Dorsolateral prefrontal cortex (tissue), 122 donors: ENCODE measurements at places on chromosomes 6 and 20.

DNA sequence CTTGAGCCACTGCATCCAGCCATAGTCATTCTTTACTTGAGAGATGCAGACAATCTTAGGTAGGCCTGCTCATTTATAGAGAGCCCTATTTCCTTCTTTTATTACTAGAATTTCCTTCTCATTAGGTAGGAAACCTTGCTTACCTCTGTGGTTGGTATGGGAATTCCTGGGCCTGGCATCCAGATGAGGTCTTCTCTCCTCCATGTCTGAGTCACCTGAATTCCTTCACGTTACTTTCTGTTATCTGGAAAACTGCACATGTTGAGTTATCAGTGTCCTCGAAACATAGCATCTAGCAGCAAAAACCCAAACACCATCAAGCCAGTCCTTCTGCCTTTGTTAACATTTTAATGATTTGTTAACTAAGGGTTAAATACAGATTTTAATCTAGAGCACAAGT, 2.2 kb downstream of the ZNFX1 start:
- no peak for DNase-seq

- no peak for DNase-seq
Measured at GRCh38 chr6:6256259-6256658, 64.2 kb downstream of the F13A1 start.

DNA sequence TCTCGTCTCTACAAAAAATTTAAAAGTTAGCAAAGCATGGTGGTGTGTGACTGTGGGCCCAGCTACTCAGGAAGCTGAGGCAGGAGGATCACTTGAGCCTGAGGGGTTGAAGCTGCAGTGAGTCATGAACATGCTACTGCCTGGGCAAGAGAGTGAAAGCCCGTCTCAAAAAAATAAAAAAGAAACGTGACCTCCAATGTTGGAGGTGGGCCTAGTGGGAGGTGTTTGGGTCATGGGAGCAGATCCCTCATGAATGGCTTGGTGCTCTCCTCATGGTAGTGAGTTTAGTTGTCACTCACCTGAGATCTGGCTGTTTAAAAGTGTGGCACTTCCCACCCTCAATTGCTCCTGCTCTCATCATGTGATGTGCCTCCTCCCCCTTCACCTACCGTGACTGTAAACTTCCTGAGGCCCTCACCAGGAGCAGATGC, 24.3 kb downstream of the RBL1 start:
- no peak for DNase-seq

GRCh38 chr6:110511401-110511800, 35.0 kb upstream of the SLC22A16 start:
- DNase-seq: no peak

GRCh38 chr20:6746901-6747609, 20.4 kb upstream of the BMP2 start:
- DNase-seq: no peak

DNA sequence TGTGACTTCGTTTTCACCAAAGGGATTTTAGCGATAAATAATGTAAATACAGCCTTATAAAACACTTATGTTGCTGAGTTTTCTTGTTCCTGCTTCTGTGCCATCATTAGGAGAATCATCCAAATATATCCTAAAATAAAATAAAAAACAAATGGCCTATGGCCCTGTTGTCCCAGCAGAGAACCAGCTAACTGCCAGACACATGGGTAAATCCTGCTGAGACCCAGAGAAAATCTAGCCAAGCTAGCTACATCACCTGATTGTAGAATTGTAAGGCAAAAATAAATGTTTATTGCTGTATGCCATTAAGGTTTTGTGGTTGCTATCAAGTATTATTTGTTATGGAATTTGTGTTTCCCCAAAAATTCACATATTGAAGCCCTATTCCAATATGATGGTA, 631.2 kb upstream of the SYNCRIP start:
- DNase-seq: no peak

DNA sequence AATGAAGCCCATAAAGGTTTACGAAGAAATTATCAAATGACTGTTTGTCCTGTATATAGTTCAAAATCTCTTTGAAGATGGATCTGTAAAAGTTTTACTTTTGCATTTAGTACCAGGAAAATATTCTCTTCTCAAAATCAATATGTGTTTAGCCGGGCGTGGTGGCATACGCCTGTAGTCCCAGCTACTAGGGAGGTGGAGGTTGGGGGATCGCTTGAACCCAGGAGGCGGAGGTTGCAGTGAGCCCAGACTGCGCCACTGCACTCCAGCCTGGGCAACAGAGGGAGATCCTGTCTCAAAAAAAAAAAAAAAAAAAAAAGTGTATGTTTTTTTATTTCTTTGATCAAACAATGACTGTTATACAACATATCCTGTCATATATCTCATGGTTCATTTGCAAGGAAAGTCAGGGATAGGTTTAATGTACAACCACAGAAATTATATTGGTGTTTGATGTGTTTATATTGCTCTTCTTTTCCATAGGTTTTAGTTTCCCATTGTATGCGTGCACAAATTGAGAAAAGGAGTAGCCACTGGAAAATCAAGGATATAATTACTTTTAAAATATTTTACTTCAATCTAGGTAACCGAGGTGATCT, 40.1 kb downstream of the SOX4 start:
- DNase-seq: no peak

- DNase-seq: no peak
Measured at GRCh38 chr20:1807394-1807793, 87.8 kb upstream of the SIRPA start.

DNA sequence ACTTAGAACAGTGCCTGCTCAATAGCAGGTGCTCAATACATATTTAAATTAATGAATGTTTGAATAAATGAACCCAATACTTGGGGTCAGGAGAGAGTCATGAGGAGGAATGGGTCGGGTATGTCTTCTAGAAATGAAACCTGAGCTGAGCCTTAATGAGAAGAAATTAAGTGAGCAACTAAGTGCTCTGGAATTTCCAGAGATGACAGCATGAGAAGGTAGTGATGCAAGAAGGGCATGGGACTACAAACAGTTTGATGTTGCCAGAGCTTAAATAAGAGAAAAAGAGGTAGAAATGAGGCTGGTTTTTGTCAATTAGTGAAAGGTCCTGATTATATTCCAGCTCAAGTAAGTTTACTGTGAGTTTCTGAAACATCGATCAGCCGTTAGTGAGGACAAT, 82.9 kb downstream of the PDE10A start:
- no peak for DNase-seq

DNA sequence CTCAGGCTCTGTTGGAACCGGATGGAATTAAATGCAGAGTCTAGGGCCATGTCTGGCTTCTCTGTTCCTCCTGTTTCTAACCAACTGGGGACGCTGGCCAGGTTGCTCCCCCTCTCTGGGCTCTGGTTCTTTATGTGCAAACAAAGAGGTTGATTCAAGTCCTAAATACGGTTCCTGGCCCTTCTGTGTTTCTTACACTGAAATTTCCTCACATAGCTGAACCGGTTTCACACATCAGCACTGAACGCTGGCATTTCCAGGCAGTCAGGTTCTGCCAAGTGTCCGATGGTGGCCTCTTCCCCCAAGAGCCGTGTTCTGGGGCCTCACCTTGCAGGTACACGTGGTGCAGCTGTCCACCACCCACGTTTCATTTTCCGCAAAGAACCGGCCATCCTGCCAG, 13.5 kb downstream of the THBS2 start:
- DNase-seq: no peak

- DNase-seq: no peak
Measured at GRCh38 chr6:147935656-147936055, 407.0 kb upstream of the SASH1 start.

DNA sequence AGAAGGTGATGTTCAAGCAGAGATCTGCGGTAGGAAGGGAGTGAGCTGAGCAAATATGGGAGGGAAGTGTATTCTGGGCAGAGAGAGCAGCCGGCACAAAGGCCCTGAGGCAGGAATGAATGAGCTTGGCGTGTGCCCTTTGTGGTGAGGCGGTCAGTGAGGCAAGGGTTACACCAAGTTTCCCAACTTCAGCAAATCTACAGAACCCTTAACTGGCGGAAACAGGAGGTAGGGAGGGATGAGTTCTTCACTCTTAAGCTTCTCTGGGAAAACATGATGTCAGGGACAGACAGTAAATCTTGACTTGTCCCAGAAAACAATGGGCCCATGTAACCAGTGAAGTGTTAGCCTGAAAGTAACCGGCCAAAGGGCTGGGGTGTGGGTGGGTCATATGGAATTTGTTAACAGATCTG, 97.1 kb upstream of the PTPN1 start:
- DNase-seq: no peak

DNA sequence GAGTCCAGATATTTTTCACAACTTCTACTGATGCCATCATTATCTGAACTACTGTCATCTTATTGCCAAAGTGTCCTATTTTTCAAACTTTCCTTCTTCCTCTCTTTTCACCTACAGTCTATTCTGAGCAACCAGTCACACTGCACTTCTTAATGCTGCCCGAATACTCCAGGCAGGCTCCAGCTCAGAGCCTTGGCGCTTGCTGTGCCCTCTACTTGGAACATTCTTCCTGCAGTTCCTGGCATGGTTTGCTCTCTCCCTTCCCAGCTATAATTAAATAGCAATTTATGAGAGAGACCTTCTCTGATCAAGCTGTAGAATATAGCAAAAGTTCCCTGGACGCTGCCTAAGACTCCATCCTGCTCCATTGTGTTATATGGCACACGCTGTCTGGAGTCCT, 831.6 kb downstream of the QKI start:
- no peak for DNase-seq

GRCh38 chr20:2219481-2220006, 76.3 kb upstream of the TGM3 start:
- DNase-seq: no peak

DNA sequence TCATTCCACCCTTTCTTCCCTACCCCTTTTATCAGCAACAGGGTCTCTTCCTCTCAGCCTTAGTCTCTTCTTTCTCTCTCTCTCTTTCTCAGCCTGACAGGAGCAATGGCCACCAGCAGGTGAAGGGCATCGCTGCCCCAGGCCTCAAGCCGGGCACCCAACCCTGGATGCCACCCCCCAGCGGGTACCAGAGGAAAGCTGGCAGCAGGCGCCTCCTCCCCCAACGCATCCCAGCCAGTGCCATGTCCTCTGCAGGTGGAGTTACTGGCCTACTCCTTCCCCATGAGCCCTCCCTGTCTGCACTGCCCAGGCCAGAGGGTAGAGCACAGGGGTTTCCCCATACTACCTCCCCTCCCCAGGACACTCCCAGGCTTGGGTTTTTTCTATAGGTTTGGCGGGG, 32.2 kb downstream of the EIF2S2 start:
- DNase-seq: no peak

GRCh38 chr20:34389954-34390555, 27.0 kb downstream of the ITCH start:
- DNase-seq: no peak

- no peak for DNase-seq
Measured at GRCh38 chr6:102356170-102356569, 962.7 kb downstream of the GRIK2 start.

- DNase-seq: no peak
Measured at GRCh38 chr6:31639043-31639442, 13.4 kb downstream of the BAG6 start.

- DNase-seq: no peak
Measured at GRCh38 chr20:24683676-24684075, 214.2 kb downstream of the SYNDIG1 start.

GRCh38 chr6:128979071-128979470, 96.1 kb downstream of the LAMA2 start:
- no peak for DNase-seq

DNA sequence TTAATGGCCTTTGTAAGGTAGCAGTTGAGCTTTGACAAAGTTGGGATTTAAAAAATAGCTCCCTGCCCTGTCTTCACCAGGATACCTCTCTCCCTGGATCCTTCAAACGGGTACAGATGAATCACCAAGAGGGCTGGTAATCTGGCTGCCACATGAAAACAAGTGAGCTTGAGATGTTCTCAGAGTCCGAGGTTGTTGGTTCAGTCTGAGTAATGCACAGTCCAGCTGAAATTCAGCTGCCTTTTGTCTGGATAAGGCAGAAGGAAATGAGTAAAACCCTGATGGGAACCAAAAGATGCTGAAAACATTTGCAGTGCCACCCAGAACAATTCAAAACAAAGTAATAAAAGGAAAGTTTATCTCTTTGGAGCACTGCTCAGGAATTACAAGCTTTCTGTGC, 86.8 kb downstream of the GJA1 start:
- DNase-seq: no peak

DNA sequence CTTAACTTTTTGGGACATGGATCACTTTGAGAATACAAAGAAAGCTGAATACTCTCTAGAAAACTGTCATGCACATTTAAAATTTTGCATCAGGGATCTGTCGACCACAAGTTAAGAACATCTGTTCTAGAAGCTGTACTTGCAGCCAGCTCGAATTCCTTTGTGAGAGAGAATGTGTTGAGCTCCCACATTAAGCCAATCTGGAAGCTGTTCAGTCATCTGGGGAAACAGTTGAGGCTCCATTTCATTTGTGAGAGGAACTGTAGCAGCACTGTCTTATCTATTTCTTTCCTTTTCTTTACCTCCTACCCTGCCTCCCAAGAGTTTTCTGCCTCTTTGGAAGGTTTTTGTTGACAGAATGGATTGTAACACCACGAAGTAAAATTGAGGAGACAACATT, 50.8 kb downstream of the KAT14 start:
- no peak for DNase-seq

GRCh38 chr6:163635731-163636364, 221.3 kb downstream of the QKI start:
- no peak for DNase-seq

DNA sequence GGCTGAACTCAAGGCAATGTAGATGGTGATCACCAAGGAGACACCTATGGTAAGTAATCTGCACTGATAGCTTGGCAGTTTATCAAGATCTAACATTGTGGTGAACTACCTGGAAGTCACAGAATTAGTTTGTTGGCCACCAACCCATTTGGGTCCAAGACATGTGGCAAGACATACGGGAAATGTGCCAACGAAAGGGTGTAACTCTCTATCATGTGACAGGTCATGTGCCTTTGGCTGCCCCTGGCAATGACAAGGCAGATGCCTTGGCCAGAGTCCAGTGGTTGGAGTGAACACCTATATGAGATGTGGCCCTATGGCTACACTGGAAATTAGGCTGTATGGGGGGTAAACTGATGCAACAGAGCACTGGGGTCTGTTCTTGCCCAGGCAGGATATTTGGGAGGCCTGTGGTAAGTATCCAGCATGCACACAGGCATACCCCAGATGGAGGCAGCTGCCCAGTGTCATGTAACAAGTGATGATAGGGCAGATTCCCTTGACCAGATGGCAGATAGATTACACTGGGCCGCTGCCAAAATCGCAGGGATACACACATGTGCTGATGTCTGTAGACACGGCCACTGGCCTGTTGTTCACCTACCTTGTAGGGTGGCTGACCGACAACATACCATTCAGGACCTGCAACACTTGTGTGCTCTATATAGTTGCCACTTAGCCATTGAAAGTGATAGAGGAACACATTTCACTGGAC, 35.5 kb upstream of the HSF2 start:
- no peak for DNase-seq

DNA sequence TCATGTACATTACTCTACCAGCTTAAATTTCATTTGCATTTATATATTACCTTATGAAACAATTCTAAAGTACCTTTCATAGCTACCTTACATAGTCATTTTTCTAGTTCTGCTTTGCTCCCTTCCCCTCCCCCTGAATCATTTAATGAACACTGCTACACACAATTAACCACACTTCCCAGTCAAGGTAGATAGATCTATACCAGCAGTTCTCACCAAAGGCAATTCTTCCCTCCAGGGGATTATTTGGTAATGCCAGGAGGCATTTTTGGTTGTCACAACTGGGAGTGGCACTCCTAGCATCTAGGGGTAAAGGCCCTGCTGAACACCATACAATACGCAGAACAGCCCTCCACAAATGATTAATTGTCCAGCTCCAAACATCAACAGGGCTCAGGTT, 143.9 kb upstream of the SHLD1 start:
- DNase-seq: no peak
